Stimulated activated naive CD4-positive, alpha-beta T cell treated with Interleukin-2 at 50 U/mL for 16 hours (primary cell): ENCODE measurements at places on chromosomes 5 and 9.

DNA sequence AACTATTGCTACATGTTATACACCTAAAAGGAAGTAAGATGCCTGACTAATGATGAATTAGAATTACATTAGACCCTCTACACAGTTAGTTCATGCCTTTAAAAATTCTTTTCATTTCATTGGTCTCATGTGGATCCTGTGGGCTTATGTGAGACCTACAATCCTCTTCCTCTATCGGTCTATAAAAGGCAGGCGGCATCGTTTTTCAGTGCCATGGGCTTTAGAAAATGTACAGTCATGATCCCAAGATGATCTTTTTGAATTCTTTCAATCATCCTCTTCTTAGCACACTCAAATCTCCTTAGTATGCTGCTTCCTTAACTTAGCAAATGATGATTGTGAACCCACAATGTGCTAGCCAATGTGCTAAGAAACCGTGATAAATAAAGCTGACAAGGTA lies 193.9 kb downstream of the ZNF608 start:
- no peak for DNase-seq

- DNase-seq: no peak
These were observed 429.7 kb upstream of the KLF4 start for GRCh38 chr9:107919263-107919662.

- no peak for DNase-seq
These were observed 146.3 kb upstream of the FSTL4 start for GRCh38 chr5:133758641-133759040.

DNA sequence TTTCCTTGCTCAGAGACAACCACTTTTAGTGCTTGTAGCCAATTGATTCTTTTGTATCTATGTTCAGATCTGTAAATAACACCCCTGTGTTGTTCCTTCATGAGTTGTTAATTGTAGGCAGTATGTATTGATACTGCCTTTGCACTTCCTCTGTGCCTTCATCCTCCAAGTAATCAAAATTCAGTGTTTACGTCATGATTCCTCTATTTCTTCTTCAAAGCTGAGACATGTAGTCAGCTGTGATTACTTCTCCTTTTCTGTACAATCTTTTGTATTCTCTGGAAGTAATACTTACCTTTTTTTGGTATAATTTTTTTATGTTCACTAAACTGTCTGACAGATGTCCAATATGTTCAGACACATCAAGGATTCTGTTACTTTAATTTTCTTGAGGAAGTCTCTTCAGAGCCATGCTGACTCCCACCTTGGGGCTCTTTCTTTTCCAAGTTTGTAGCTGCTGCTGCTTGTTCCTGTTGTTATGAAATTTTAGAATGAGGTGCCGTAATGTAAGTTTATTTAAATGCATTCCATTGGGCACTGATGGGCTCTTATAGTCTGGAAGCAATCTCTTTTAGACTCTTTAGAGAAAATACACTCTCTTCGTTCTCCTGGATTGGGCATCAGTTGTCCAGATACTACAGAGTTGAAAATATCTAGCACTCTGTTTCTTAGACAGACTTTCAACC lies 30.5 kb upstream of the LRRC70 start:
- no peak for DNase-seq

- no peak for DNase-seq
These were observed 18.3 kb upstream of the FRMPD1 start for GRCh38 chr9:37632479-37632878.

GRCh38 chr5:172885597-172886340 lies 51.7 kb downstream of the ERGIC1 start:
- DNase-seq: no peak

GRCh38 chr5:7916171-7916804 lies 47.3 kb downstream of the MTRR start:
- DNase-seq: no peak

- DNase-seq: no peak
These were observed 175.8 kb upstream of the GAS1 start for GRCh38 chr9:87122947-87123685.

DNA sequence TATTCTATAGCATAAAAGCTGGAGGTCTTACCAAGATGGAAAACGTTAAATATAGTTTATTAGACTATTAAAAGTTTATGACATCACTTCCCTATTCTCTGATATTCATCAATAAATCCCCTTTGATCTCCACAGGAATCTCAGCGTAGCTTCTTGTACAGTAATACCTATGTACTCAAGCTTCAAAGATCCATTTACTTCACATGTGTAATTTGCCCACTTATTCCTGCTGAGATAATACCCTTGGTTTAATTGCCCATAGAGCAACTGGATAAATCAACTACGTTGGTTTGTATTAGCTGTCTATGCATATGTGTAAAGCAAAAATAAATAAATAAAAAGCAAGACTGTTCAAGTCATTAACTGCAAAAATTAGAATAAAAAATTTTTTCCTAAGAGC lies 219.7 kb downstream of the EFNA5 start:
- no peak for DNase-seq

- DNase-seq: no peak
These were observed 1.1 kb upstream of the MAN2A1 start for GRCh38 chr5:109688630-109688969.

GRCh38 chr5:123124859-123125595 lies 36.0 kb downstream of the PRDM6 start:
- DNase-seq: no peak

DNA sequence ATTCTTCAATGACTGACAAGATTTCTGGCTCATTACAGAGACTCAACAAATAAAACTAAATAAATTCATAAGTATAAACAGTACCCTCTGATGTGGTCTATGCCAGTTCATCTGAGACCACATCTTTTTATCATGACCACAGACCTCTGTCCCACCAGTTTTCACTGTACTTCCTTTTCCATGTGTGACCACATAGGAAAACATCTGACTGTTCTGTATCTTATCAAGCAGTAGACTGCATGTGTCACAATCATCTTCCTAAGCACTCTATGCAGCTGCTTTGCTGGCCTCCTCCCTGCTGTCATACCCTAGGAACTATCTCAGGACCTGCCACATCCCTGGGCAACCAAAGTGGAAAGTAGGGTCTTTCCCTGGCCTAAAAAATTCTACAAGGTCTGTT lies 205.0 kb upstream of the ZNF462 start:
- DNase-seq: no peak

DNA sequence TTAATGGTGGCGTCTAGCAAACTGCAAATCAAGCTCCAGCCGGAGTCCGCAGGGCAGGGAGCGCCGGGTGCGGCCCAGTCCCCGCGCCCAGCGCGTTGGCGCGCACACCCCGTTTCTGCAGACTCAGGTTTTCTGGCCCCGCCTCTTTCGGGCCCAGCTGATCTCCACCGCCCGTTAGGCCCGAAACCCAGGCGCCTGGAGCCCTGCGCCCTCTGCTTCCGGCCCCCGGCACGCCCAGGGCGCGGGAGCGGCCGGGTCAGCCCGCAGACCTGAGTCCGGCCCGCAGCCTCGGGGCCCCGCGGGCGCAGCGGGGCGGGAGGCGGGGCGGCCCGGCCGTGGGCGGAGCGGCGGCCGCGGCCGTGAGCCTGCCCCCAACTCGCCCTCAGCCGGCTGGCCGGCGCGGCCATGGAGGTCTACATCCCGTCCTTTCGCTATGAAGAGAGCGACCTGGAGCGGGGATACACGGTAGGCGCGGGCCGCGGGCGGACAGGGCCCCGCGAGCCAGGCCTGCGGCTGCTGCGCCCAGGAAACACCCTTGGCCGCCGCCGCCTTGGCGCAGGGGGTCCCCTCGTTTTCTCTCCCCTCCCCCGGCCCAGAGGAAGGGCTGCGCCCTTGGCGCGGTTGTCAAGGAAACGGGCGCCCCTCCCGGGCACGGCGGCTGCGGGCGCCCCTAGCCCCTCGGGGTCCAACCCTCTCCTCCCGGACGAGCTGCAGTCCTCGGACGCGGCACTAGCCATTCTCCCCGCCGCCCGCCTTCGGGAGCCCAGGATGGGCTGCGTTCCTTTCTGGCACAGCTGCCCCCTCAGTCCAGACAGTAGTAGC lies at the start of gene SNX24:
SNX24 (plus strand) TSS at position 385 of the 822 bp plus-strand sequence; CDS start at position 406, 21 bp downstream.
- peak; percentile 71 for DNase-seq

DNA sequence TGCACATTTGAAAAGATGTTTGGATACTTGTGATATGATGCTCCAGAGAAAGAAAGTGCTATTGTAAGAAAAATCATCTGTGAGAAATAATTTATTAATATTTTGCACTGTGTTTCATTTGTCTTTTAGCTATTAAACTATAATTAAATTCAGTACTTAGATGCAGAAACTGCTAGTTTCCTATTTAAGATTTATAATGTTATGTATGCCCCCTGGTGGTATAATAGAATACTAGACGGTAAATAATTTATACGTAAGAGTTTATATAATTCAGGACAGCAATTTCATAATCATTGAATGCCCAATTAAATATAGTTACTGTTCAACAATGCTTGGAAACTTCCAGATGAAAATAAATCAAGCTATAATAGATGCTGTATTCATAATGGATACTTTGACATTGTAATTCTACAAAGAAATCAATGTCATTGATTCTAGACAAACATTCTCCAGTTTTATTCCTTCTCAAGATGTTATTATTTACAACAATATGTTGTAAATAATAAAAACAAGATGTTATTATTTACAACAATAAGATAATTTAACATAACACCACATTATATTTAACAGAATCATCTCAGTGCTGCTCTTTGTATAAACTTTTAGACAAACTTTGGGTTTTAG lies 101.0 kb downstream of the TMEM232 start:
- no peak for DNase-seq

DNA sequence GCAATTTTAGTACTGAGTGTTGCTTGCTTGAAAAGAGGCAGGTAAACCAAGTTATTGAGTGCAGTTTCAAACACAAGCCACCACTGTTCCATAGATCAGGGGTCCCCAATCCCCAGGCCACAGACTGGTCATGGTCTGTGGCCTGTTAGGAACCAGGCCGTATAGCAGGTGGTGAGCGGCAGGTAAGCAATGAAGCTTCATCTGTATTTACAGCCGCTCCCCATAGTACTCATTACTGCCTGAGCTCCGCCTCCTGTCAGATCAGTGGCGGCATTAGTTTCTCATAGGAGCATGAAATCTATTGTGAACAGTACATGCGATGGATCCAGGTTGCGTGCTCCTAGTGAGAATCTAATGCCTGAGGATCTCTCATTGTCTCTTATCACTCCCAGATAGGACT lies 41.5 kb upstream of the ABL1 start:
- no peak for DNase-seq
